ENCODE measurements at places on chromosomes 2 and 18. TPM values are rescaled to one million over a fixed set of nuclear protein-coding genes. Genes with fewer than 3 reads are reported as not detected.

DNA sequence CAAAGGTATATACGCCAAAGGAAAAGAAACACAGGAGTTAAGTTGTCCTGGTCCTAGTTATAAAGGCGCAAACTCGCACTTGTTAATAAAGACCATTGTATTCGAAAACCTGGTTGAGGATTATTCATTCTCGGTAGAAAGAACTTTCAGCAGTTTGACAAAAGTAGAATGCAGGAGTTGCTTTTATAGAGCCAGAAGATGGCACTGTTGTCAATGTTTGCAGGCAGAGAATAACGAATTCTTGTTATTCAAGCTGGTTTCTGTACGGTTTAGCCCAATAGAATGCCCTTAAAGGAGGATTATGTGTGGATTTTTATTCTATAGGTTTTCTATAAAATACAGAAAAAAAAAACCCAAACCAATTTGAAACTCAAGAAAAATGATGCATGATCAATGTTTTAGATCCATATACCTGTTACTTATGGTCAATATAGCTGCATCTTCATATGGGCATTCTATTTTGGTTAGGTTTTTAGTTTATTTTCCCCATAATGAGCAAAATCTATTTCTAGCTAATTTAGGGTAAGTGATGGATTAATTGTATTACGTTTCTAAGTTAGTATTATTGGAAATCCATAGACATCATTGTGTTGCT, 510.3 kb downstream of the PLCL1 start:
- H3K27ac ChIP-seq = no peak overlapping the region
- H3K4me1 ChIP-seq = peaks cover 7% of the 10 kb centered on the region
- no peaks in the 10 kb centered on the region for H3K36me3 ChIP-seq

- no peaks in the 10 kb centered on the region for H3K36me3 ChIP-seq
- no peaks in the 10 kb centered on the region for H3K4me1 ChIP-seq
- no peak overlapping the region for H3K4me3 ChIP-seq
- peaks cover 41% of the 10 kb centered on the region for H3K27me3 ChIP-seq
These were observed 28.9 kb downstream of the TCF23 start for GRCh38 chr2:27177441-27178351.

- DNase-seq = no peak
- H3K4me1 ChIP-seq = no peaks in the 10 kb centered on the region
- H3K4me3 ChIP-seq = no peak overlapping the region
- H3K27ac ChIP-seq = no peak overlapping the region
These were observed 105.5 kb upstream of the ACKR3 start for GRCh38 chr2:236464140-236464539.

DNA sequence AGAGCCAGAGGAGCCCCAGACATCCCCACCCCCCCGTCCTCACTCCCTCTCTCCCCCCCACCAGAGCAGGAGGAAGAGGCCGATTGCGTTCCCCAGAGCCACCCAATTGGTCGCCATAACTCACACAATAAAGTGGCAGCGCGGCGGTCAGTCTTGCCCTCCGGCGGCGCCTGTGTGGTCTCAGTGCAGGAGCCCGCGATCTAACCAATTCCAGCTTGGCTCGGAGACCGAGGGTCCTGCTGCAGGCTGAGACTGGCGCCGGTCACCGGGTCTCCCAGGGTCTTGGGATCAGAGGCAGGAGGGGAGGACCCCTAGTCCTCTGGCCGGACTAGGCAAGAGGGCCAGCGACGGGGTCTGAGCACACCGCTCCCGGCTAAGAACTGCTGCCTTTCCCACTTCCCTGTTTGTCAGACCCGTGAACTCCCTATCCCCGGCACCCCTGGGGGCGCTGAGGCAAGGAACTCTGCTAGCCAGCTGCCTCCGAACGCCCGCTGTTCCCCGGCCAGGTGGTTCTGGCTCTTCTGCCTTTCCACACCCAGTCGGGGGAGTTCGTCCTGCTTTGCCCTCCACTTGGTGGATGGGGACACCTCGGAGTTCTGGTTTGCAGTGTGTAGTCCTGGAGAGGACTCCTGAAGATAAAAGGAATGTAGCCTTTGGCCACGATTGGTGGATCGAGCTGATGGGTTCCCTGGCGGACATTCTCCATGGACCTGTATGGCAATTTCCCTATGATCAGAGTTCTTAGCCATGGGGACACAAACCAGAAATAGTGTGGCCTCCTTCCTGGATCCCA, 1.0 kb upstream of the HOXD12 start:
- peaks cover 15% of the 10 kb centered on the region for H3K4me1 ChIP-seq
- peaks cover 93% of the 10 kb centered on the region for H3K27me3 ChIP-seq
- H3K36me3 ChIP-seq = no peaks in the 10 kb centered on the region
- no peak for DNase-seq
- no peak overlapping the region for H3K27ac ChIP-seq

- no peak overlapping the region for H3K4me3 ChIP-seq
- no peaks in the 10 kb centered on the region for H3K36me3 ChIP-seq
- DNase-seq = no peak
- H3K4me1 ChIP-seq = peaks cover 3% of the 10 kb centered on the region
These were observed 216.3 kb upstream of the DTNA start for GRCh38 chr18:34493566-34494358.

GRCh38 chr2:130823886-130824491, 12.7 kb upstream of the ARHGEF4 start:
- H3K27ac ChIP-seq = peak overlapping the region; percentile 87
- peak overlapping the region; percentile 43 for H3K4me3 ChIP-seq
- no peaks in the 10 kb centered on the region for H3K36me3 ChIP-seq
- DNase-seq = no peak
- peaks cover 5% of the 10 kb centered on the region for H3K27me3 ChIP-seq

- H3K4me3 ChIP-seq = no peak overlapping the region
- DNase-seq = no peak
- no peaks in the 10 kb centered on the region for H3K27me3 ChIP-seq
- no peaks in the 10 kb centered on the region for H3K4me1 ChIP-seq
- peaks cover 17% of the 10 kb centered on the region for H3K36me3 ChIP-seq
These were observed 40.6 kb downstream of the SPC25 start for GRCh38 chr2:168849610-168850009.

DNA sequence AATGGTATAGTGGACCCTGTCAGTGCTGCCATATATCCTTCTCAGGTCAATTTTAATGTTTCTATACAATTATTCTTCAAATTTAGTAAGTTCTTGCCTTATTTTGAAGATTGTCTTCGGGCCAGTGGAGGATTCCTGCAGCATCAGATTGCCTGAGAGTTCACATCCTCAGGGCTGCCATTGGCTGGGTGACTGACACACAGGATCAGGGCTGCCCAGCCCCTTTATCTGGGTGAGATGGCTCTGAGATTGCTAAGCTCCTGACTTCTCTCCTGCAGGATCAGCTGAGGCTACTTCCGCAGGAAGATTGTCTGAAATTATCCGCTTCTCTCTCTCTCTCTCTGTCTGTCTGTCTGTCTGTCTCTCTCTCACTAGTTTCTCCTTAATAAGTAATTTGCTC, 567.4 kb downstream of the TSN start:
- no peaks in the 10 kb centered on the region for H3K36me3 ChIP-seq
- no peaks in the 10 kb centered on the region for H3K27me3 ChIP-seq
- DNase-seq = no peak
- H3K27ac ChIP-seq = no peak overlapping the region
- no peak overlapping the region for H3K4me3 ChIP-seq
- no peaks in the 10 kb centered on the region for H3K4me1 ChIP-seq

DNA sequence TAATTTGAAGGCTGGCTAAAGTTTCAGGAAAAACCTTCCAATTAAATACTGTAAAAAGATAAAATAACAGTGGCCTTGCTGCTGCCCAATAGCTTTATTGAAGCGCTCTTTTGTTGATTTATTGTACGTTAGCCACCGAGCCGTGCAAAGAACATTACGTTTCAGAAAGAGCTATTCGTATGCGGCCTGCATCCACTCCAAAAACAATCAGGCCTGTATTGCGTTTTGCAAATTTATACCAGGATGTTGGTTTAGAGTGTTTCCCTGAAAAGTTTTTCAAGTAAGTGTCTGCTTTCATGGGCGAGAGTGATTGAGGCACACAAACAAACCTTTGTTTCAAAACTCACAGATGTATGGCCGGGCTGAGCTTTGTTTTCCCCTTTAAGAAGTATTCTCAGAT, 257.2 kb upstream of the SALL3 start:
- no peak overlapping the region for H3K4me3 ChIP-seq
- H3K27me3 ChIP-seq = peaks cover 6% of the 10 kb centered on the region
- no peak overlapping the region for H3K27ac ChIP-seq
- no peaks in the 10 kb centered on the region for H3K4me1 ChIP-seq
- H3K36me3 ChIP-seq = no peaks in the 10 kb centered on the region

DNA sequence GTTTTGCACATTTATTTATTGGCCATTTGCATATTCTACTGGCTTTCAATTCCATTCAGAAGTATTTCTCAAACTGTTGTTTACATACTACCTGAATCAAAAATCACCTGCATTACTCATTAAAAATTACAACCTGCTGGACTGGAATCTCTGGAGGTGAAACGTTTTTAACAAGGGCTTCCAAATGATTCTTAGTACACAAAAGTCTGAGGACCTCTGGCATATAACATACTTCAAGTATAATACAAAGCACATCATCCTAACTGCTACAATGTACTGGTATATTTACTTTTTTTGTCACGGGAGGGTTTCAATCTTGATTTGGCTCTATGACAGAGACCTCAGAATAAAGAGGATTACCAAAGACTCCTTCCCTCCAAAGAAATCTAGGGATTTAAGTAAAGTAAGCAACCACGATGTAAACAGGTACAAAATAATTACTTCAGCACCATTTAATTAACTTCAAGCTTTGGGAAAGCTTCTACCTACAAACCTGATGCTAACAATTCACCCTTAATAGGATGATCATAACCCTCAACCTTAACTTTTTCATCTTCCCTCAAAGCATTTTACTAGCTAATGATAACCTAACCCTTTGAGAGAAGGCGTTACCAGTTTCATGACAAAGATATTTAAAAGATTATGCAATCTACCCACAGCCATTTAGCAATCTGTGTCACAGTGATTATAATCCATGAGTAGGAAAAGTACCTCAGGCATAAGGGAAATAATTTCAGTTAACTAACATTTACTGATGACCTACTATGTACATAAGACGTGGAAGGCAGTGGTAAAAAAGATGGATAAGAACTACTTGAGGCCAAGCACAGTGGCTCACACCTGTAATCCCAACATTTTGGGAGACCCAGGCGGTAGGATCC, 24.7 kb downstream of the ATAD2B start:
- H3K4me3 ChIP-seq = no peak overlapping the region
- DNase-seq = no peak
- H3K36me3 ChIP-seq = peaks cover 2% of the 10 kb centered on the region
- H3K27me3 ChIP-seq = no peaks in the 10 kb centered on the region

- no peaks in the 10 kb centered on the region for H3K4me1 ChIP-seq
- no peak overlapping the region for H3K27ac ChIP-seq
- peaks cover 2% of the 10 kb centered on the region for H3K27me3 ChIP-seq
These were observed 150.5 kb downstream of the SEPTIN10 start for GRCh38 chr2:109463236-109463635.

The LRP1B gene
- total RNA-seq = not detected

The FAM228A gene
- not detected for total RNA-seq

The IKZF2 gene
- 13.4 TPM for total RNA-seq

The LIMS3 gene
- not detected for total RNA-seq

The DIPK1C gene
- total RNA-seq = not detected

The HOXD3 gene
- total RNA-seq = not detected

The FECH gene
- 17.4 TPM for total RNA-seq

Data from activated T-helper 2 cell treated with anti-CD3 and anti-CD28 coated beads, Interferon-gamma antibody, Interleukin-2, Interleukin-4, amounts not matched to agents 10 μg/mL and 5 μg/mL and 100 μg/mL, durations not matched to agents 14 hours and 24 hours and 36 hours (primary cell).